Mesothelial cell of epicardium (in vitro differentiated cells): ENCODE measurements at places on chromosomes 1 and 21. TPM values are rescaled to one million over a fixed set of nuclear protein-coding genes. Genes with fewer than 3 reads are reported as not detected.

DNA sequence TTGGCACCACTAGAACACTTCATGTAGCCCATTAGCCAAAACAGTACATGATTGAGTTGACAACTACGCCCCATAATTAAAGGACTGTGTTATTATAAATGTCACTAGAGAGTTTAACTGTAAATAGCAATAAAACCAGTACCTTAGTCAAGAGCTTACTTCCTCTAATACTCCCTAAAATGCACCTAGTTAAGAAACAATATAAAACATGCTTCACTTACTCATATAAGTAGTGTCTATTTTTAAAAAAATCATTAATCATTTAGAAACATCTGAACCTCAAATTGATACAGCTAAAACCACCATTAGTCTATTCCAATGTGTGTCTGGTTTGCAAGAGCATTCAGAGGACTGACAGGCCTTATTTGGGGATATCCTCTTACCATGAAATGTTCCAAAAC lies 25.3 kb downstream of the PTP4A2 start:
- H3K4me1 ChIP-seq, result peaks cover 38% of the 10 kb centered on the region
- no peak for DNase-seq
- H3K27ac ChIP-seq, result peak overlapping the region; percentile 66
- no peaks in the 10 kb centered on the region for H3K27me3 ChIP-seq
- no peak overlapping the region for H3K4me3 ChIP-seq

GRCh38 chr1:156864796-156865195 lies 4.1 kb downstream of the NTRK1 start:
- H3K27me3 ChIP-seq, result peaks cover 31% of the 10 kb centered on the region
- H3K36me3 ChIP-seq, result no peaks in the 10 kb centered on the region
- no peak for DNase-seq
- H3K27ac ChIP-seq, result no peak overlapping the region
- H3K4me3 ChIP-seq, result no peak overlapping the region
- peaks cover 39% of the 10 kb centered on the region for H3K4me1 ChIP-seq

DNA sequence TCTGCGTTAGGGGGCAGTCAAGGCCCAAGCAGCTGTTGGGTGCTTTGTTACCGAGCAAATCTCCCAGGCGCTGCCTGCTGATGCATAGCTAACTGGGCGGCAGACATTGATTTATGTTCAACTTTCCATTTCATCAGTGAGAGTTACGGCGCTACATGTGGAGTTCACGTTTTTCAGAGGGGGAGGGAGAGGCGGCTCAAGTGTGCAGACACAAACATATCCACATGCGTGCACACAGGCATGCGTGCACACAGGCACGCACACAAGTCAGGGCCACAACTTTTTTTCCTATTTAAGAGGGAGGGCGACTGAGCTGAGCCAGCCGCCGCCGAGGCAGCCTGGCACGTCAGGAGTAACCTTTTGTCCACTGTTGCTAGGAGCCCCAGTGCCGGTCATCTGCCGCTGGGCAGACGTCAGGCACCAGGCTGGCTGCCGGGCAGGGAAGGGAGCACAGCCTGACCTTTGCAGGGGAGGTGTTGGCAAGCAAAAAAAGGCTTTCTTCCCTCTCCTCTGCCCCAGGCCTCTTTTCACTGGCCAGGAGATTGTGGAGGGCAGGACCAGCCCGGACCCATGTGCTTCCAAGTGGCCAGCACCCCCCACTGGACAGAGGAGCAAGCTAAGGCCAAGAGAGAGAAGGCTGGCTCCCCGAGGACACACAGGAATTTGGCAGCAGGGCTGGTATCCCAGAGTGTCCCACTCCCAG lies 73.3 kb downstream of the MRPL37 start:
- peak overlapping the region; percentile 13 for H3K4me3 ChIP-seq
- H3K4me1 ChIP-seq, result peaks cover 57% of the 10 kb centered on the region
- H3K36me3 ChIP-seq, result peaks cover 4% of the 10 kb centered on the region
- peak overlapping the region; percentile 89 for H3K27ac ChIP-seq

DNA sequence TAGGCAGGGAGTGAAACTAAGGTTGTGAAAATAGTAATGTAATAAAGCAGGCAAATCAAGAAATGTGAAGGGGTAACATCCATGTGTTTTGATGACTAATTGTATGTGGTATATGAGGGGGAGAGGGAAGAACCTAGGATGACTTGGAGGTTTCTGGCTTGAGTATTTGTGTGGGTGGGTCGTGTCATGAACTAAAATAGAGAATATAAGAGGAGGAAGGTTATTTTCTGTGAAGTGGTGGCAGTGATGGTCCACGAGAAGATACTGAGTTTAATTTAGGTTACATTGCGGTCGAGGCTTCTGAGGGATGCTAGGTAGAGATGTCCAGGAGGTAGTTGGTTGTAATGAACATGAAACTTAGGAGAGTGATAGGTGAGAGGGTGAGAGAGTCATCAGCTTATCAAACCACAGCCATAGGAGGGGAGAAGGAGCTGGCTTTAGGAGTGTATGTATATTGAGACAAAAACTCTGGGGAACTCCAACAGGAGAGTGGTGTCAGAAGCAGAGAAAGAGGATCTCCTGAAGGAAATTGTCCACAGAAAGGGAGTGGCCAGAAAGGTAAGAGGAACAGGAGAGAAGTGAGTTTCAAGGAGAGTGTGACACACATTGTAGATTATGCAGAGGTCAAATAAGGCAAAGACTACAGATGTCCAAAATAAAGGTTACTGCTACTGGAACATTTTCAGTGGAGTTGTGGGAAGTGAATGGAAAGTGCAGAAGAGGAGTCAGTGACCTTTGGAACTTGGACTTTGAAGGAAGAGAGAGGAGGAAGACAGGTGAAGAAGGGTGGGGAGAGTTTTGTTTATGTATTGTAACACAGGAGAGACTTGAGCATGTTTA lies 89.0 kb upstream of the MACF1 start:
- no peak overlapping the region for H3K4me3 ChIP-seq
- H3K27ac ChIP-seq, result no peak overlapping the region
- H3K27me3 ChIP-seq, result no peaks in the 10 kb centered on the region
- no peaks in the 10 kb centered on the region for H3K36me3 ChIP-seq
- peaks cover 3% of the 10 kb centered on the region for H3K4me1 ChIP-seq

DNA sequence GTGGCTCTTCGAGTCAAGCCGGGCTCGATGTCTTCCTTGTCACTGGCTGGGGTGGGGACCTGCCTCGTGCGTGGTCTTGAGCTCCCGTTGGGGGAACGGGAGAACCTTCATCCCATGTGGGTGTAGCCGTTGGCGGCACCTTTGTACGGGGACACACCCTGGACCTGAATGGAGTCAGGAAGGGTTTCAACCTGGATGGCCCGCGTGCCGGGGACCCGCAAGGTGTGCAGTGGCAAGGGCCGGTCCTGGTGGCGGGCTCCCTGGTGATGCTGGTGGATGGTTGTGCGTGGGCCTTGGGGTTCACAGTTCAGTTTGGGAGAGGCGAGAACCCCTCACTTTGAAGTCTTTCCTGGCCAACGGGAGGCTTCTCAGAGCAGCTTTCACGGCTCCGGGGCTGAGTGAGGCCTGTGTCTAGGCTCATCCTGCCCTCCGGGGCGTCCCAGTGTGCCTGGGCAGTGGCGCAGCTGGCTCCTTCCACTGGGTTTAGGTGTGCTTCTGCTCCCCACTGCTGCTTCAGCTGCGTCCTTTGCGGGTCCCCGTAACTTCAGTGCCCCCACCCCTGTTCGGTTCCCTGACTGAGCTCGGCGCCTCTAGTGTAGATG lies 11.4 kb downstream of the SKI start:
- DNase-seq, result no peak
- peaks cover 44% of the 10 kb centered on the region for H3K4me1 ChIP-seq
- H3K36me3 ChIP-seq, result peaks cover 2% of the 10 kb centered on the region
- H3K4me3 ChIP-seq, result peak overlapping the region; percentile 14

- peak overlapping the region; percentile 29 for H3K27ac ChIP-seq
- H3K4me1 ChIP-seq, result peaks cover 25% of the 10 kb centered on the region
- peaks cover 27% of the 10 kb centered on the region for H3K27me3 ChIP-seq
- peaks cover 12% of the 10 kb centered on the region for H3K36me3 ChIP-seq
- H3K4me3 ChIP-seq, result peak overlapping the region; percentile 76
Measured at GRCh38 chr1:154352581-154353459, 27.5 kb downstream of the ATP8B2 start.

DNA sequence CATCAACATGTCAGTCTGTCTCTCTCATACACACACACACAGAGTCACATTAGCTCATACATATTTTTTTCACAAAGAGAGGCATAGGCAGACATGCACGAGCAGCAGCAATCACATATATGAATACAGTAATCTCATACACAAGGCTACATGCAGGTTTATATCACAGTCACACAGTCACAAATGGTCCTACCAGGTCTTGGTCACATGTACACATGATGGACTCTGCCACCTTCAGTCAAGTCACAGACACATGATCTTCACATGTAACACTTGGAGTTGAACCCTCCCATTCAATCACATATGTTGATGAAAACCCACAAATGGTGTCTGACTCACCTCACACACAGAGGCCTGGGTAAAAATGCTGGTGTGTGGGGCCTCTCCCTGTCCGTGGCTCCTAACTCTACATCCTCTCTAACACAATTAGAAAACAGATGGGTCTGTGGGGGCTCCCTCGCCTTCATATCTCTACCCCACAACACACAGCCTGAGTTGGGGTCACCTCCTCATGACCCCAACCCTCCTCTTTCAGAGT lies 27.9 kb downstream of the RIMS3 start:
- peaks cover 8% of the 10 kb centered on the region for H3K4me1 ChIP-seq
- H3K4me3 ChIP-seq, result no peak overlapping the region
- H3K27me3 ChIP-seq, result no peaks in the 10 kb centered on the region
- no peak overlapping the region for H3K27ac ChIP-seq
- peaks cover 6% of the 10 kb centered on the region for H3K36me3 ChIP-seq
- DNase-seq, result no peak

- no peak overlapping the region for H3K4me3 ChIP-seq
- H3K27me3 ChIP-seq, result no peaks in the 10 kb centered on the region
- no peak for DNase-seq
- peak overlapping the region; percentile 100 for H3K27ac ChIP-seq
Measured at GRCh38 chr1:23371987-23372880, 2.6 kb upstream of the ZNF436 start.

GRCh38 chr1:234889643-234890042 lies 239.0 kb downstream of the TOMM20 start:
- no peak overlapping the region for H3K4me3 ChIP-seq
- H3K36me3 ChIP-seq, result no peaks in the 10 kb centered on the region
- no peak overlapping the region for H3K27ac ChIP-seq
- no peak for DNase-seq
- no peaks in the 10 kb centered on the region for H3K27me3 ChIP-seq
- peaks cover 14% of the 10 kb centered on the region for H3K4me1 ChIP-seq

GRCh38 chr1:157233131-157233530 lies 94.9 kb upstream of the ETV3 start:
- H3K27me3 ChIP-seq, result no peaks in the 10 kb centered on the region
- no peak overlapping the region for H3K4me3 ChIP-seq
- H3K4me1 ChIP-seq, result peaks cover 59% of the 10 kb centered on the region

- H3K4me1 ChIP-seq, result peaks cover 4% of the 10 kb centered on the region
- H3K27ac ChIP-seq, result no peak overlapping the region
- peak; percentile 21 for DNase-seq
Measured at GRCh38 chr1:227782226-227782625, 33.2 kb upstream of the PRSS38 start.

- DNase-seq, result no peak
- H3K4me1 ChIP-seq, result peaks cover 12% of the 10 kb centered on the region
- no peak overlapping the region for H3K27ac ChIP-seq
- peak overlapping the region; percentile 69 for H3K4me3 ChIP-seq
- H3K27me3 ChIP-seq, result peaks cover 58% of the 10 kb centered on the region
Measured at GRCh38 chr1:184036517-184036949, 995 bp downstream of the COLGALT2 start.

ALPL gene
- total RNA-seq, result 0.59 to 1.2 TPM (median 0.89 TPM) in 3 replicates

GSTM1 gene
- total RNA-seq, result 48.8 to 54.2 TPM (median 52.3 TPM) in 3 replicates

C1QTNF12 gene
- 10.2 to 12.2 TPM (median 10.4 TPM) in 3 replicates for total RNA-seq

CTSK gene
- total RNA-seq, result 24.3 to 28.3 TPM (median 27.5 TPM) in 3 replicates

FH gene
- 50.0 to 51.5 TPM (median 50.2 TPM) in 3 replicates for total RNA-seq

PRAMEF20 gene
- not detected in 3 replicates for total RNA-seq

GPR61 gene
- total RNA-seq, result not detected in 3 replicates

SLC19A2 gene
- total RNA-seq, result 16.1 to 18.2 TPM (median 17.8 TPM) in 3 replicates
